ENCODE measurements at places on chromosomes 7 and 10. TPM values are rescaled to one million over a fixed set of nuclear protein-coding genes. Genes with fewer than 3 reads are reported as not detected.

Gene HOXA5
- total RNA-seq: 7.5 TPM

DNA sequence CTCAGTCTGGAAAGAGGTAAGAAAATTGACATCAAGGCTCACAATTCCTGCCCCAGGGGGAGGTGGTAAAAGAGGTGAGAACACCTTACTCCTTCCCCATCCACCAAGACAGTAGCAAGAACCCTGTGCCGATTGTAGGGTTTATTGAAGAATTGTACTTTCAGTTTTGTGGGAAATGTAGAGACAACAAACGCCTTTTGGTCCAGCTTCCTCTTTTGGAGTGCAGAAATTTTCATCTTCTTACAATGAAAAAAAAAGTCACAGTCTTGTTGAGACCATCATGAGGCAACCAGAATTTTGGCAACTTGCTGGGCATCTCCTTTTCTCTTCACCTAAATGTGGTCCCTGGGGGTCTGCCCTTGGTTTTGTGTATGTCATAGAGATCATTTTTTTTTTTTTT, 217.7 kb downstream of the TMEM178B start:
- H3K27ac ChIP-seq: no peak overlapping the region
- peaks cover 29% of the 10 kb centered on the region for H3K27me3 ChIP-seq
- H3K4me1 ChIP-seq: no peaks in the 10 kb centered on the region
- DNase-seq: no peak
- H3K4me3 ChIP-seq: no peak overlapping the region

DNA sequence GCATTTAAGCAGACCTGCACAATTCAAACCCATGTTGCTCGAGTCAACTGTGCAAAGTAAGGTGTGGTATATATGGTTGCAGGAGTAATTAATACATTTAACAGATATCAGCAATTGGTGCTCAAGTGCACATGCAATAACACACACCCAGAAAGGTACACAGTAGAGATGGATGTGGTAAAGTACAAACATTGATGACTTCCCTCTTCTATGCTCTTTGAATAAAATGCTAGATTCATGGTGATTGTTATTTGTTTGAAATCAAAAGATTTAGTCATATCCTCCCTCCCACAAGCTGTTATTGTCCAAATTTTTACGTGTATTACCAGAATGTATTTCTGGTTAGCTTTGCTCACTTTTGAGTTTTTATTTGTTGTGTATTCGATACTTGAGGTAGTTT, 262.0 kb upstream of the CSTF2T start:
- peaks cover 16% of the 10 kb centered on the region for H3K4me1 ChIP-seq
- no peak overlapping the region for H3K27ac ChIP-seq
- peak; percentile 53 for DNase-seq
- no peaks in the 10 kb centered on the region for H3K36me3 ChIP-seq

- H3K27ac ChIP-seq: no peak overlapping the region
Observed at GRCh38 chr7:381211-382042, 91.5 kb downstream of the FOXL3 start.

DNA sequence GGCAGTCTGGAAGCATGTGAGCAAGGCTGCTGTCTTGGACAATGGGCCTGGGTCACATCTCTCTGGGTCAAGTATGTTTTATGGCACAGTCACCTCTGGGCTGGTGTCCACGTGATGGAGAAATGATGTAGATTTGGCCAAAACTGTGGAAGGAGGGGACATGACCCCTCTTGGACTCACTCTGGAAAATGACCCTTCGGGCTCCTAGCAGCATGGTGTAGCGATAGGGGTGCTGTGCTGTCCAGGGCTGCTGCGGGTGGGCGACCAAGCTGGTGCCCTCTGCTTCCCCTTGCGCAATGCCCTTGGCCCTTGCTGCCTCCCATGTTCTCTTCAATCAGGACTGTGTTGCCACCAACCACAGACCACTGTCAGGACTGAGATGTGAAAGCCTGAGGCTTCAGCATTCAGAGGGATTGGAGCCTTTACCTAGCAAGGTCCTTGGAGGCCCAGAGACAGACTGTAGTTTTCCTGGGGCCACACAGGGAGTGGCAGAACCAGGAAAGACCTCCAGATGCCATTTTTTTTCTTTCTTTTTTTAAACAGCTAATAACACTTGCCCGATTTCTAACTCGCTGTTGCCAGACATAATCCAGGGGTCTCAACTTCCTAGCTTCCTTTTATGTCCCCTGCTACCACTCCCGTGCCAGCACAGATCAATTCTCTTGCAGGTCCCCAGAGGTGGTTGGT, 6.1 kb downstream of the CYP26A1 start:
- H3K27ac ChIP-seq: no peak overlapping the region
- no peaks in the 10 kb centered on the region for H3K36me3 ChIP-seq
- H3K27me3 ChIP-seq: 0 out of 2 replicates have a peak, but pooled peaks cover under 1% of the 10 kb centered on the region
- peak overlapping the region; percentile 37 for H3K4me3 ChIP-seq
- no peaks in the 10 kb centered on the region for H3K4me1 ChIP-seq

Gene PRPS1L1
- not detected for total RNA-seq

DNA sequence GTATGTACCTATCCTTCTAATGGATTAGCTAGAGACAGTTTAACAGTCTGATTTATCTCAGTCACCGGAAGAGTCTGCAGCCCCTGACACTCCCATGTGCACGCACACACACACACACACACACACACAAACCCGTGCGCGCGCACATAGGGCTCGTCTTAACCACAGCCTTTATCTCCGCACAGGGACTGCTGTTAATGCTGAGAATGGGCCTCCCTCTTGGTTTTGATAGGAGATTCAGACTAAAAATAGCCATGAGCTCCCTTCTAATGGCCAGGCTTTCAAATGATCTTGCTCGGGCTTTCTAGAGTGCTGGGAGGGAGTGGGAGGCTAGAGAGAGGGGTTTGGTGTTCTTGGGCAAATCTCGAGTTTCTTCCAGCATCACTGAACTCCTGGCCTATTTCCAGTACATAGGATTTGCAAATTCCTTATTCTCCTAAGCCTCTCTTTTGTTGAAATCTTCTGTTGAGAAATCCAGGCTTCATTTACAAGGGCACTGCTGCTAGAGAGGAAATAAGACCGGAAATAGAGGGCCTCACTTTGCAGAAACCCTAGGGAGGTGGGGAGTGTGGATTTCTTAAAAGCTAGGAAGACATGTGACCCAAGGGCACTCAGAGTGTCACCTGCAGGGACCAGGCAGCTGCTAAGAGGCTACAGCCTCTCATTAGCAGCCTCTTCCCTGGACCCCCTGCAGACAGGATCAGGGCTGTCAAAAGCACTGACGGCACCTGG, 2.4 kb downstream of the TMEM72 start:
- H3K4me1 ChIP-seq: no peaks in the 10 kb centered on the region
- no peak overlapping the region for H3K4me3 ChIP-seq

DNA sequence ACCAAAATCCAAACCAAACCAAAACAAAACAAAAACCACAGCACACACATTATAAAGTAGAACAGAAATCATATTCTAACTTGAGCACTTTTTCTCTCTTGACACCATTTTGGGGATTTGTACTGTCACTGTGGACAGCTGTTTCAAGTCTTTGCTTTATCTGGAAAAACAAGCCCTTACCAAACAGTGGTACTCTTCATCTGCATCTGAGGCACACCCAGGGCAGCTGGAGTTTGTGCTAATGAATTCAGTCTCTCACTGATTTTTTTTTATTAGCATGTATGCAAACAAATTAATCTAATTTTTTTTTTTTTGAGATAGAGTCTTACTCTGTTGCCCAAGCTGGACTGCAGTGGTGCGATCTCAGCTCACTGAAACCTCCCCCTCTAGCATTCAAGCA, 171.4 kb downstream of the RAPGEF5 start:
- no peak overlapping the region for H3K27ac ChIP-seq
- H3K36me3 ChIP-seq: no peaks in the 10 kb centered on the region

DNA sequence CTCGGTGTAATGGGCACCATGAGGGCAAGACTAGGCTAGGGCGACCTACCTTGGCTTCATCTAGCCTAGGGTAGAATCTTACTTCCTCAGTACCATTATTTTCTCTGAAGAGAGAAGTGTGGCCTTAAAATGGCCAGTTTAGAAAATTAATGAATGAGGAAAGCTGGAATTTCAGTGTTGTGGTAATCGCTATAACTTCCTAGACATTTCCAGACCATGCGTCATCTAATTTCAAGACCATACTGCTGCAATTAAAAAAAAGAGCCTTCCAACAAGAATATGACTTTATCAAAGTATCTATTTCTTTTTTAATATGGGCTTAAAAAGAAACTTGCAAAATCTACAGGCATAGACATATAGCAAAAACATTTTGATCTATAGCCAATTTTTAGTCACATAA, 68.5 kb downstream of the CPVL start:
- H3K27ac ChIP-seq: no peak overlapping the region
- no peak for DNase-seq
- no peaks in the 10 kb centered on the region for H3K27me3 ChIP-seq
- no peaks in the 10 kb centered on the region for H3K36me3 ChIP-seq
- H3K4me1 ChIP-seq: no peaks in the 10 kb centered on the region

- H3K27me3 ChIP-seq: no peaks in the 10 kb centered on the region
- H3K27ac ChIP-seq: no peak overlapping the region
- H3K36me3 ChIP-seq: no peaks in the 10 kb centered on the region
- no peak for DNase-seq
Observed at GRCh38 chr10:127234306-127234800, 38.0 kb upstream of the INSYN2A start.

Gene ASB13
- total RNA-seq: 6.6 TPM

Gene PTPRE
- total RNA-seq: 5.0 TPM

Gene TUBAL3
- total RNA-seq: not detected

- no peaks in the 10 kb centered on the region for H3K36me3 ChIP-seq
- no peak for DNase-seq
- no peak overlapping the region for H3K27ac ChIP-seq
- no peak overlapping the region for H3K4me3 ChIP-seq
- no peaks in the 10 kb centered on the region for H3K4me1 ChIP-seq
- H3K27me3 ChIP-seq: peaks cover 9% of the 10 kb centered on the region
Observed at GRCh38 chr7:149743476-149744255, 29.7 kb downstream of the ZNF467 start.

DNA sequence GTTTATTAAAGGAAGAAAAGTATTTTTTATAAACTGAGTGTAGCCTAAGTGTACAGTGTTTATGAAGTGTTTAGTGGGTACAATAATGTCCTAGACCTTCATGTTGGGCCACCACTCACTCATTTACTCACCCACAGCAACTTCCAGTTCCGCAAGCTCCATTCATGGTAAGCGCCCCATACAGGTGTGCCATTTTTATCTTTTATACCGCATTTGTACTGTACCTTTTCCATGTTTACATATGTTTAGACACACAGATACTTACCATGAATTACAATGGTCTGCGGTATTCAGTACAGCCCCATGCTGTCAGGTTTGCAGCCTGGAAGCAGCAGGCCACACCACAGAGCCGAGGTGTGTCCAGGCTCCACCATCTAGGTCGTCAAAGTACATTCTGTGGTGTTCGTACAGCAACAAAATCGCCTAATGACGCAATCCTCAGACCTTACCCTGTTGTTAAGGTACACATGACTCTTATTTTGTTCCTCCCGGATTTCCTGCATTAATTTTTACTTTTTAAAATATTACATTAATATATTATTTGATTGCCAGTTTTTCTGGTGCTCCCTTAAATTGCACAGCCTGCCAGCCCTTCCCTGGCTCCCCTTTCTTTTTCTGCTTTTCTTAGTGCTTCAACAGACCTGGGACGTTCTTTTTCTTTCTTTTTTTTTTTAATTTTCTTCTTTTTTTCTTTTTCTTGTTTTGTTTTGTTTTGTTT, 881 bp upstream of the SSBP1 start:
- no peaks in the 10 kb centered on the region for H3K27me3 ChIP-seq
- peaks cover 20% of the 10 kb centered on the region for H3K4me1 ChIP-seq
- peaks cover 23% of the 10 kb centered on the region for H3K36me3 ChIP-seq
- DNase-seq: peak; percentile 8
- H3K27ac ChIP-seq: peak overlapping the region; percentile 55

- peak; percentile 96 for DNase-seq
- peak overlapping the region; percentile 92 for H3K4me3 ChIP-seq
- peaks cover 57% of the 10 kb centered on the region for H3K4me1 ChIP-seq
Observed at GRCh38 chr7:130912862-130913638, 179.0 kb upstream of the KLF14 start.

DNA sequence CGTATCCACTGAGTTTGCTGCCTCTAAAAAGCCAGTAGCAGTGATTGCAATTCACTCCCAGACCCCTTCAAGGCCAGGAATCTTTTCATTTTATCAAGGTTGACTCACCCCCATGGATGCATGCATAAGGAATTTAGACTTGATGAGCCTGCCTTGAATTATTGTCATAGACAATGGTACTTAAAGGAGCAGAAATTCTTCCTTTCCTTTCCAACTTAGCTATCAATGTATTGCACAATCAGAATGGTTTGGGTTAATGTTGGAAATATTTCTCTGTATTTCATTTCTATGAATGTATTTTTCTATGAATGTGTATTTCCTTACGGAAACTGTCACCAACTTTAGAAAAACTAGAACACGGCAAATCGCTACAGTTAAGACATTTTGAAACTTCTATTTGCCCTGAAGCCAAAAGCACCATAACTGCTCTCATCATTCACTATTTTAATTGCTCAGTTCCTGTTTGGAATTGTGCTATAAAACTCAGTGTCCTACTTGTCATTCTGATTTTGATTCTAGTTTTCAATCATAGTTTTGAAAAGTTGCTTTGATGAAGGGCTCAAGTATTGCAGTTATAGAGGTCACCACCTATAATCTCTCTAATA, 355.7 kb upstream of the AKR1E2 start:
- DNase-seq: peak; percentile 51
- no peaks in the 10 kb centered on the region for H3K27me3 ChIP-seq

Gene WNT8B
- total RNA-seq: 0.29 TPM

GRCh38 chr10:97633921-97634320, 621 bp upstream of the MORN4 start:
- H3K27ac ChIP-seq: no peak overlapping the region
- no peaks in the 10 kb centered on the region for H3K36me3 ChIP-seq
- H3K4me1 ChIP-seq: peaks cover 3% of the 10 kb centered on the region
- peak overlapping the region; percentile 90 for H3K4me3 ChIP-seq
- DNase-seq: peak; percentile 20

DNA sequence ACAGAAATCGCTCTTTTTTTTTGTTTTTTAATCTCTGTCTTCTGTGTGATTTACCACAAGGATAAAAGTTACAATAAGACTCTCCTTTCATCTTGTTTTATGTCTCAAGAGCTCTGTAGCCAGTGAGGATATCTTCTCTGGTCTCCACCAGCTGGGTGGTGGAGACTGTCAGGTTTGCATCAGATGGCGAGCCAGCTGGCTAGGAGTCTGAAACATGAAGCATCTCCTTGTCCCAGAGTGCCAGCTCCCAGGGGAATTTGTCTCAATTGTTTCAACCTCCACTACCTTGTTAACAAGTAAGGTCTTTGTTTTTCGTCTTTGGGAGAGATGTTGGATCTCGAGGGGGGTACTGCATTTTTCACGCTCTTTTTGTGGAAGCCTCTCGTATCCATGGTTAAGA, 47.3 kb downstream of the FRMPD2 start:
- H3K27me3 ChIP-seq: peaks cover 15% of the 10 kb centered on the region
- no peak for DNase-seq
- H3K4me3 ChIP-seq: no peak overlapping the region
- no peak overlapping the region for H3K27ac ChIP-seq
- no peaks in the 10 kb centered on the region for H3K4me1 ChIP-seq

- H3K27me3 ChIP-seq: no peaks in the 10 kb centered on the region
- H3K4me3 ChIP-seq: no peak overlapping the region
- H3K27ac ChIP-seq: no peak overlapping the region
- no peaks in the 10 kb centered on the region for H3K36me3 ChIP-seq
- no peak for DNase-seq
- H3K4me1 ChIP-seq: no peaks in the 10 kb centered on the region
Observed at GRCh38 chr10:48482207-48482606, 122.7 kb downstream of the ARHGAP22 start.

GRCh38 chr7:140229591-140230515, 53.1 kb upstream of the KDM7A start:
- peaks cover 9% of the 10 kb centered on the region for H3K4me1 ChIP-seq
- H3K4me3 ChIP-seq: no peak overlapping the region
- no peaks in the 10 kb centered on the region for H3K36me3 ChIP-seq
- H3K27me3 ChIP-seq: no peaks in the 10 kb centered on the region
- H3K27ac ChIP-seq: no peak overlapping the region
- DNase-seq: no peak
